AG08395 (cell line): ENCODE measurements at places on chromosomes 2 and 18.
A peak's percentile ranks its signal among the peaks of the same experiment; 100 is the strongest.

DNA sequence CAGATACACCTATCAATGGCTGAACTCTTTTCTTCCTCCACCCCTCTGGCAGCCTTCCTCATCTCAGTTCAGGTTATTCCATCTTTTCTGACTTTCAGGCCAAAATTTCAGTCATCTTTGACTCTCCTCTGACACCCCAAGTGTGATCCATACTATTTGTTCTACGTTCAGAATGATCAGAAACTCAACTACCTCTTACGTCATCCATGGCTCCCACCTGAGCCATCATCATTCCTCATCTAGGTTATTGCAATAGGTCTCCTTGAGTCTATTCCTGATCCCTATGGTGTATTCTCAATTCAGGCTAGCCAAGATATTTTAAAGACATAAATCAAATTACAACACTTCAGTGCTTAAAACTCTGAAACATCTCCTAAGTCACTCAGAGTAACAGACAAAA lies 589.7 kb downstream of the ERBB4 start:
- no peak for DNase-seq

DNA sequence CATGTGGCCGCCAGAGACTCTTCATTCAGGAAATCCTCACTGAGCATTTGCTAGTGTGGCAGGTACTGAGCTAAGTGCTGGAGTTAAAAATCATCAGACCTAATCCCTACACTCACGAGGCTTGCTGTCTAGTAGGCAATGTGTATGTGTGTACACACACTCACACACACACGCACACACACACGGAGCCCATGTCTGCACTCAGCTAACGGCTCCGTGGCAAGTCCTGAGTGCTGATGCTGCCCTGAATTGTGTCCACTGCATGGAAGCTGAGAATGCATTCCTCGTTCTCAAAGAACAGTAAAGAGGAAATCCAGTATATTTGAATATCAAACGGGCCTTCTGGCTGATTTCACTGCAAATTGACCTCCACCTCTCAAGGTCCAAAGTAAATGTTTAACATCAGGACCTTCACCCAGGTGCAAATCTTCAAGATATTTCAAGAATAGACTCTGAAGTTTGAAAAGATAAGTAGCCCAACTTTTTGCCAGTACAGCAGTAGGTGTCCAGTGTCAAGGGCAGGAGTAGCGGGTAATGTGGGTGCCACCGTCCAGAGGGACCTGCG lies 136.1 kb upstream of the TTC39C start:
- DNase-seq, result no peak

GRCh38 chr2:55439101-55439397 lies 19.4 kb upstream of the CCDC88A start:
- DNase-seq, result no peak

DNA sequence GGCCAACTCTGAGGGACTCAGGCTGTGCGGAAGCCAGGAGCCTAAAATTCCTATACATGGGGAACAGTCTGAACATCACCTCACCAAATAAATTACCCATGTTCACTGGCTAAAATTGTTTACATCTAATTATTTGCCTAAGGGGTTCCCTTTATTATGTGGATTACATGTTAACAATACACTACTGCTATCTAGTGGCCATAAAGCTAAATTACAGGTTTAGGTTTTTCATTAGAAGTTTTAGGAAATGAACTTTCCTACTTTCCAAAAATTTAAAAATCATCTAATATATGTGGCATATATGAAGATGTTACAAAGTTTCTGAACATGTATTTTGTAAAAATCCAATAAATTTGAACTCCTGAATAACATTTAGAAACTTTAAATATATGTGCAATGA lies 40.3 kb downstream of the PLA2R1 start:
- no peak for DNase-seq

DNA sequence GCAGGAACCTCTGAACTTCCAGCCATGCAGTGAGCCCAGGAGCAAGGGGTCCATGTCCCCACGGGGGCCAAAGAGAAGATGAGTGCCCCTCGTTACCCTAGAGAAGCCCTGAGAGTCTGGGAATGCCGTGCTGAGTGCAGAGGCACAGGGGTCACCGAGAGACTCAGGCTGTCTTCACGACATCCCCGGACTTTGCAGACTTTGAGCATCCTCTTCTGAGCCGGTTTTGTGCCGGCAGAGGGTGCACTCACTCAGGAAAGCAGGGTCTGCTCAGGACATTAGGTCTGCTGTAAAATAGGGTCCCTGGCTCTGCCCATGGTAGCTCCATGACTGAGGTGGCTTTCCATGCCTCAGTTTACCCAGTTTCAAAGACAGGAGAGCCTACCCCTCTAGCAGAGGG lies 71.0 kb downstream of the GALNT14 start:
- DNase-seq, result no peak

GRCh38 chr2:241965931-241966412 lies 96.4 kb downstream of the RTP5 start:
- peak; percentile 94 for DNase-seq

- peak; percentile 88 for DNase-seq
These were observed 2.4 kb upstream of the INHBB start for GRCh38 chr2:120343433-120344105.

DNA sequence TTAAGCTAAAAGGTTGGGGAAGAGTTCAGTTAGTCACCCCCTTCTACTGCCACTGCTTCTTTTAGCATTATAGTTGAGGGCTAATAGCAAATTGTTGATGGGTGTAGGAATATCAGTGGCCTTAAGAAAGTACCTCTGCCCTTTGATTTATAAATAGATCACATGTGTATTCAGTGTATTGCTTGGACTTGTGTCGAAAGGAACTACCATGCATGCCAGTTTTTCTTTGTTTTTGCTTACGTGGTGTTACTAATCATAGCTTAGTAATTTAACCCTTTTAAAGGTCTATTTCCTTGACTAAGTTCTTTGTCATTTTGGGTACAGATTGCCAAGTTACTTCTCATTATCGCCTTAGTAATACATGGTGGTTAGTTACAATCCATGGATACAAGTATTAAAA lies 85.6 kb downstream of the MIB1 start:
- DNase-seq, result peak; percentile 24

- no peak for DNase-seq
These were observed 169.2 kb downstream of the XIRP2 start for GRCh38 chr2:167057446-167057845.

GRCh38 chr2:127597984-127598380 lies 48.0 kb upstream of the GPR17 start:
- peak; percentile 17 for DNase-seq

DNA sequence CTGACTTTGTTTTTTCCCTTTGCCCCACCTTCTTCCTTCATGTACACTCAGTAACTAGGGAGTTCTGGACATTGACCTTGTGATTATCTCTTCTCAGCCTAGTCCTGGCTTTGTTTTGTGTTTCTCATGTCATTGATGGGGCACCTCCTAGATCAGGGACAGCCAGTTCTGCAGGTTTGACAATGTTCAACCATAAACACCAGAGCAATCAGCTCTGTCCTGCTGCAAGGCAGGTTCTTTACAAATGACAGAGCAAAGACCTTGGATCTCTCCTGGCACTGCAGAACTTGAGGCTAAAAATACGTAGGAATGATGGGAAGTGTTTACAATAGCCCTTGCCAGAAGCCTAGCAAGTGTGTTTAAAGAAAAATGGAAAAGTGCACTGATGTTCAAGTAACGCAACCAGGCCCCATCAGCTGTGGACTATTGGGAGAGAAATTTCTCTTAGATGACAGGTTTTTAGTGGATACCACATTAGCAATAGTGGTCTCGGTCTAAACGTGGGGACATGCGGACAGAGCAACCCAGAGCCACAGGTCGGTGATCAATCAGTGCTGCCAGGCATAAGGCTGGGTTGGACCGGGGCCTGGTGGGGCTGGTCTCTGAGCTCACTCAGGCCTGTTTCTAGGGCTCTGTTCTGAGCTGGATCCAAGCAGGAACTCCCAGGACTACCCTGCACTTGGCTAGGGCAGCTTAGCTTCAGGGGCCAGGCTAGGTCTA lies 76.8 kb downstream of the SOWAHC start:
- no peak for DNase-seq

GRCh38 chr18:75497576-75498235 lies 70.2 kb upstream of the SMIM21 start:
- no peak for DNase-seq

- peak; percentile 46 for DNase-seq
These were observed 8.2 kb downstream of the KCTD1 start for GRCh38 chr18:26540043-26540628.

GRCh38 chr2:237691029-237691907 lies 63.9 kb downstream of the LRRFIP1 start:
- no peak for DNase-seq

- DNase-seq, result no peak
These were observed at the start of gene SGPP2 for GRCh38 chr2:222424276-222424728. TSS of gene SGPP2 (plus strand) at chr2:222424543. CDS start at chr2:222424603, 60 bp downstream.

DNA sequence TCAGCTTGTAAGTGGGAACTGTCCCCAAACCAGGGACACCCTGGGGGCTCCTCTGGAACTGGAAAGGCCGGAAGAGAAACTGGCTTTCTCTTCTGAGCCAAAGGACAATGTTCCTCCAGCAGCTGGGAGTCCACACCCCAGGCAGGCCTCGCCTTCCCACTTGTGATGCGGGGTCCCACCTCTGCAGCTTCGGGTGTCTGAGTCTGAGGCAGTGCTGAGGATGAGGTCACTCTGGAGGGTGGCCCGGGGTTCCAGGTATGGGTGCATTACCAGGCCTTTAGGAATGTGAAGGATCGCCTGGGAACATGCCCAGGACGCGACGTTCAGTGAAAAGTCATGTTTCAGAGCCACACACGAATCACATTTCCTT lies 18.2 kb upstream of the BOK start:
- DNase-seq, result peak; percentile 21

GRCh38 chr2:63364866-63365265 lies 223.4 kb downstream of the WDPCP start:
- no peak for DNase-seq

- DNase-seq, result peak; percentile 4
These were observed 239.1 kb downstream of the ASXL3 start for GRCh38 chr18:33817096-33817495.

DNA sequence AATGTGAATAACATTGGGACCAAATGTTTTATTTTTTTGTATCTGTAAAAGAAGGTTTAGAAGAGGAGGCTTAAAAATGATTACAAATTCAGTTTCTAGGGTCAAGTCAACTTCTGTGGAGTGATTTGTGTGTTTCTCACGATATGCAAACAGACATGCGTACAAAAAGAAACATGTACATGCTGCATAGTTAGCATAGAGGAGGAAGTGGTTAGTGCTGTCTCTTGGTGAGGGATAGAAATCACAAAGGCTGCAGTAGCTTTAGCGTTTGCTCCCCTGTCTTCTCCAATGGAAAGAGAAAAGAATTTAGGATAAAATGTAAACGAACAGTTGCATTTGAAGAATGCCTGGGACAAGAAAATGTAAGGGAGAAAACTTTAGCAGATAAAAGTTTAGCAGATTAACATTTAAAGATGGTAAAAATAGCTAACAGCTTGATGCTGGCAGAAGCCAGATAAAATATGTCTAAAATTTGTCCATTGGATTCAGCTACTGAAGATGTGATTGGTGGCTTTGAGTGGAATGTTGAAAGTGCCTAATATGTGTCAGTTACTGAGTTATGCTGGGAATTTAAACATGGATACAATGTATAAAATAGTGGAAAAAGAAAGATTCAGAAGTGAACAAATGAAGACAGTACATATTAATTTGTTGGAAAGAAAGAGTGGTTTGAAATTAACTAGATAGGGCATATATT lies 44.9 kb downstream of the MALT1 start:
- no peak for DNase-seq

GRCh38 chr18:36772241-36772723 lies 56.5 kb downstream of the TPGS2 start:
- peak; percentile 58 for DNase-seq

DNA sequence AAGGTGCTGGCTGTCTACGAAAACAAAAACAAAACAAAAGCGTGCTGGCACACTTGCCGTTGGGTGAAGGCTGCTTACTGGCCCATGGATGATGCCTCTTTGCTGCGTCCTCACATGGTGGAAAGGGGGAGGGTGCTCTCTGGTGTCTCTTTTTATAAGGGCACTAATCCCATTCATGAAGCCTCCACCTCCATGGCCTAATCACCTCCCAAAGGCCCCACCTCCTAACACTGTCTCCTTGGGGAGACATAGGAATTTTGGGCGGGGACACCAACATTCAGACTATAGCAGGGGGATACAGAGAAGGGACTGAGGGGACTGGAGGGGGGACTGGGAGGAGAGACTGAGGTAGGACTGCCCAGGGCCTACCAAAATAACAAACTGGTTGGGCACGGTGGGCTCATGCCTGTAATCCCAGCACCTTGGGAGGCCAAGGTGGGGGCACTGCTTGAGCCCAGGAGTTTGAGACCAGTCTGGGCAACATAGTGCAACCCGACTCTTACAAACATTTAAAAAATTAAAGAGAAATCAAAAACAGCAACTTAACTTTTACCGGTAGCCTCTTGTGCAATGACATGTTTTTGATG lies 14.5 kb downstream of the PTMA start:
- no peak for DNase-seq

DNA sequence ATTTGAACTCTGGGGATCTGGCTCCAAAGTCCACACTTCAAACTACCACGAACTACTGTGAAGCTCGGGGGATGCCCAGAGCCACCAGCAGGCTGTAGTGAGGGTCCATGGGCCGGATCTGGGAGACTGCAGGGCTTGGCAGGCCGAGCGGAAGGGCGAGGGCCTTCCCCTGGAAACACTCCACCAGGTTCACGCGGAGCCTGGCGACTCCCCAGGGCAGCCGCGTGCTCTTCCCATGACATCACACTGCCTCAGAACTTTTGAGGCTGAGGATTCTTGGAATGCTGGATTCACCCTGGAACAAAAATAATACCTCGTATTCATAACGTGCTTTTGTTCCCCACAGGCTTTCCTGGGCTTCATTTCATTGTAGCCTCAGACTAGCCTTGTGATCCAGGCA lies 201.0 kb downstream of the SMAD7 start:
- DNase-seq, result peak; percentile 84

- no peak for DNase-seq
These were observed 36.0 kb downstream of the CDK15 start for GRCh38 chr2:201842131-201842860.

DNA sequence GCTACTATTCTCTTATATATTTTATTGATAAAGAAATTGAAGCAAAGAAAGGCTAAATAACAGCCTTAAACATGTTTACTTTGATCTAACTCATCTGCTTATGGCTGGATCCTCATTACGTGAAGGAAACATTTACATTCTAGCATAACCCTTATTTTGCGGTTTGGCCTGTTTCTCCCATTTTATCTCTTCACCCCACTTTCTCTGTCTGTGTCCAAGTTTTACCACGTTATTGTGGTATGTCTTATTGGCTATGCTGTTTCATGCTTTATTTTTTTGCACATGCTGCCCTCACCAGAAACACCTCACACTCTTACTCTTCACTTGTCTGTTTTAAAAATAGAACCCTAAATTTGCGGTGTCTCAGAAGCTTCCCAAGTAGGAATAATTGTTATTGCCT lies 78.5 kb downstream of the RPIA start:
- no peak for DNase-seq

DNA sequence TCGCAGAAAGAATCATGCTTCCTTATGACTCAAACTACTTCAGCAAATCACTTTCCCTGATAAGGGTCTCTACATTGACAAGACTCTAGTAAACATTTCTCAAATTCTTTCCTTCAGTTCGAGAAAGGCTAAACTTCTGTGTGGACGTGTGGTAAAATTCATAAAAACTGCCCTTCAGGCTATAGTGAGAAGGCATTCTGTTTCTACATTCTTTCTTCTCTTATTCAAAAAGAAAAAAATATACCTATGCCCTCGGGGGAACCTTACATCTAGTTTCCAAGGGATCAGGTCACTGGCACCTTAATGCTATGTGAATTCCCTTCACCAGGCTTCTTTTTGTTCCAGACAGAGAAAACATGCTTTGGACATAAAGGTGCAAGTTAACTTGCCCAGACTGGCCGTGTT lies 4.9 kb downstream of the VIT start:
- no peak for DNase-seq
